ENCODE measurements at places on chromosomes 6 and 20.

- no peak for DNase-seq
These were observed 49.7 kb downstream of the COL11A2 start for GRCh38 chr6:33142501-33143070.

DNA sequence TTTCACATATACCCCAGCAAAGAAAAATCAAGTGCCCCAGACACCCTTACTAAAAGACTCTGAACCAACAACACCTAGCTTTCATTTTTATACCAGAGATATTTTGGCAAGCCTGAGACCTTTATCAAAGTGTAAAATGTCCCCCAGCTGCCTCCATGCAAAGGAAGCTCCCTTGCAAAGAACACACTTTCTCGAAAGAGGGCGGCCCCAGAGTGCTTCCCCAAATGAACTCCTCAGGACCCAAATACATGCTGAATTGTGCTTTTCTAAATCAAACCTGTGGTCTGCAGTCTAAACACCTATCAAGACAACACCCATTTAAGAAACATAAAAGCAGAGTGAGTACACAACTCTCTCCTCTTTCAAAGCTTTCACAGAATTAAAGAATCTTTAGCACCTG, 490 bp downstream of the IPCEF1 start:
- no peak for DNase-seq

- no peak for DNase-seq
These were observed 301.2 kb upstream of the BMP2 start for GRCh38 chr20:6466075-6466810.

DNA sequence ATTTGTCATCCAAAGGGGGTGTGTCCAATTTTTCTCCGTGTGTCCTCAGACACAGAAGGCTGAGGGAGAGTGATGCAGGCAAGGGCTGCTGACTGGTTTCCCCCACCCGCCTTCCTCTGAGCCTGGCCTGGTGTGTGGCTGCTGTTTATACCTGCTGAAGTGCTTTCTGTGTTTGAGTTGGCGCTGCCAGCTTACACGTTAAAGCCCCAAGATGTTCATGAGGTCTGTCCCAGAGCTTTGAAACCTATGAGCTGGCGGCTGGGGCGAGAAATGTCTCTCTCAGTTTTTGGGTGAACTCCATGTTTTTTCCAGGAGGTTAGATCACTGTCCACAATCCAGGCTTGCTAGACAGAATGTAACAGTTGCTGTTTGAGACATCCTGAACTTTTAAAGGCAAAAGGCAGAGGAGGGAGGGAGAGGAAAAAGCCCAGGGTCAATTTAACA, 69.0 kb upstream of the CCN2 start:
- no peak for DNase-seq

DNA sequence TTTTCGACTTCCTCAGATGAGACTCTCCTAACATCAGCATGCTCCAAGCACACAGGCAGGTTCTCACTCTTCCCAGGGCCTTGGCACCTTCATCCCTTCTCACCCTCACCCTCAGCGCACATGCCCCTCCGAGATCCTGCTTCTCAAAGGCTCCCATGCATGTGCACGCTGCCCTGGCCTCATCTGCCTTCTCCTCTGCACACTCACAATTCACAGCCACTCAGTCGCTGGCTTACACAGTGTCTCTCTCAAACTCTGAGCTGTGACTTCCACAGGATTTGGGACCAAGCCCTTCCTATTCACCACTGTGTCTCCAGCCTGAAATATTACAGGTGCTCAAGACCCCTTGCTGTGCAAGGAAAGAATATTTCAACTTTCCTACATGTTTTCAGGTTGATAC, 30.3 kb downstream of the WDR27 start:
- no peak for DNase-seq

DNA sequence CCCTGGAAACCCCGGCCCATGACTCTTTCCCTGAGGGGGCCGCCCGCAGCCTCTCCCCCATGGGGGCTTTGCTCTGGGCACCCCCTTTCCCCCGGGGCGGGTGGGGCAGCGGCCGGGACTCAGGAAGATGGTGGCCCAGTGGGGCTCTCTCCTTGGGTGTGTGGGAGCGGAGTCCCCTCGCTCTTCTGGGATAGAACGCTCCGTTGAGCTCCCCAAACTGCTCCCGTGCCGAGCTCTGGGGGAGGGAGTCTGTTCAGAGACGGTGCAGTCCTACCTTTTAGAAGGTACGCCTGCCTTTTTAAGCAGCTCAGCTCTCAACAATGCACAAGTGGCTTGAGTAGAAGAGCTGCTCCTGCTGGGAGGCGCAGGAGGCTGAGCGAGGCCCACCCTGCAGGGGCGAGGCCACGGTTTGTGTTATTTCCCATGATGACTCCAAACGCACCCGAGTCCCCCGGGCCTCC, 21.7 kb upstream of the BHLHE23 start:
- DNase-seq = no peak

DNA sequence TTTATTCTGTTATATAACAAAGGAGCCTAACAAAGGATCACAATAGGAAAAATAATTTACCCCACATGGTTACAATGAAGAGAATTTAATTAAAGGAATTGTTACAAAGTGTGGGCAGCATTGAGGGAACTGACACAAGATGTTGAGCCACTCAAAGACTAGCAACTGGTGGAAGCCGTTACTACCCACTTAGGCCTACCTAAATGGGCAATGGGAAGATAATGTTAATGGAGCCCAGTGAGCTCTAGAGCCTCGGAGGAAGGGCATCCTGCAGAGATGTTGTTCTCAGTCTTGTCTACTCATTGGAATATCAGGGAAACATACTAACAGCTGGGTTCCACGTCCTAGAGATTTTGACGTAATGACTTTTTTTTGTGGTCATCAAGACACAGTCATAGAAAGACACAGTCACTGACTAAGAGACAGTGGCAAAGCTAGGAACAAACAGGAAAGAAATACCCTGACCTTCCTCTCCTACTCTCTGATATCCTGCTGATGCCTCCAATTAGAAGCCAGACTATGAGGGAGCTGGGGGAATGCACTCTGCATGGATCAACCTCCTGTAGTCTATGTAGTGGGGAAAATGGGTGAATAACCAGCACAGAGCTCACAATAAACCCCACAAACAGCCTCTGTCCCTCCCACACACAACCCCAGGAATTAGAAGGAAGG, 523.8 kb upstream of the FLRT3 start:
- no peak for DNase-seq

DNA sequence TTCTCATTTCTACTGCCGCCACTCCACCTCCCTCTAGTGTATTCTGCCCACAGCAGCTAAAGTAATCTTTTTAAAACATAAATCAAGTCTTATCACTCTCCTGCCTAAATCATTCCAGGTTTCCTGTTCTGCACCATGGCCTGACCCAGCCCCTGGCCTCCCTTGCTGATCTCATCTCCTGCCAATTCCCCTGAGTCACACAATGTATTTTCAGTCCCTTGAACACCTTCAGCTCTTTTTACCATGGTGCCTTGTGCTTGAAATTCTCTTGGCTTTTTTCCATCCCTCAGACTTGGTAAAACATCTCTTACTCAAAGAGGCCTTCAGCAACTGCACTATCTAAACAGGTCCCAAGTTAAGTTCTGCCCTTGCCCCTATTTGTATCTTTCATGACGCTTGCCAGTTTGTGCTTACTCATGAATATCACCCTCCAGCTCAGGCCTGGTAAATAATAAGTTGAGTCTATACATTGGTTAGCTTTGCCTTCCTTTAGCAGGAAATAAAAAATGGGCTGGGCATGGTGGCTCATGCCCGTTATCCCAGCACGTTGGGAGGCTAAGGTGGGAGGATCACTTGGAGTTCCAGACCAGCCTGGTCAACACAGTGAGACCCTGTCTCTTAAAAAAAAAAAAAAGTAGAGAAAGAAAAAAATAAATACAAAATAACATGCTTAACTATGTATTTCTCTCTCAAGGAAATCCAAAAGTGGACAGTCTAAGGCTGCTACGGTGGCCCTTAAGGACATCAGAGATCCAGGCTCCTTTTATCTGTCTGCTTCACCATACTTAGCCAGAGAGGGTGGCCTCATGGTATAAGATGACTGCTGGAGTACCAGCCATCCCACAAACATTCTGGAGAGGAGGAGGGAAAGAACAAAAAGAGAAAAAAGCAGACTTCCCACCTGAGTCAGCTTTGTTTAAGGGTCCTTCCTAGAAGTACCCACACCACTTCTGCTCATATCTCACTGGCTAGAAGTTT, 62.2 kb downstream of the ARFGEF2 start:
- DNase-seq = no peak

DNA sequence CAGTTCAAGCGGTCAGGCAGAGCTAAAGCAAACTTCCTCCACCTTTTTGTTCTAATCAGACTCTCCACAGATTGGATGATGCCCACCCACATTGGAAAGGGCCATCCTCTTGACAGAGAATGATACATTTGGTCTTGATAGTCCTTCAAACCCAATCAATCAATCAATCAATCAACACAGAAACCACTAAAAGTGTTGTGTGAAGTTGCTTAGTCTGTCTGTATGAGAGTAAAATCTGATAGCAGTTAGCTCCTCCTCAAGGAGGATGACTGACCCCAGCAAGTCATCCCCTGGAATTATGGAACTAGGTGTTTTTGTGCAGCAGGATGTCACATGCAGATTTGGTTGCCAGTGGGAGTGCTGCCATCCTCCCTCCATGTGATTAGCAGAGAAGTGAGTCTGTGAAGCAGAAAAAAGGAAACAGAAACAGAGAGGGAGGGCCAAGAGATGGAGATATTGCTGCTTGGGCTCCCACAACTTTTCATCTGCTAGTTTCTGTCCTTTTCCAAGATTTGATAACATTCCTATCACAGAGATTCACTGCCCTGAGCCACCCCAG, 32.0 kb upstream of the SSTR4 start:
- no peak for DNase-seq

DNA sequence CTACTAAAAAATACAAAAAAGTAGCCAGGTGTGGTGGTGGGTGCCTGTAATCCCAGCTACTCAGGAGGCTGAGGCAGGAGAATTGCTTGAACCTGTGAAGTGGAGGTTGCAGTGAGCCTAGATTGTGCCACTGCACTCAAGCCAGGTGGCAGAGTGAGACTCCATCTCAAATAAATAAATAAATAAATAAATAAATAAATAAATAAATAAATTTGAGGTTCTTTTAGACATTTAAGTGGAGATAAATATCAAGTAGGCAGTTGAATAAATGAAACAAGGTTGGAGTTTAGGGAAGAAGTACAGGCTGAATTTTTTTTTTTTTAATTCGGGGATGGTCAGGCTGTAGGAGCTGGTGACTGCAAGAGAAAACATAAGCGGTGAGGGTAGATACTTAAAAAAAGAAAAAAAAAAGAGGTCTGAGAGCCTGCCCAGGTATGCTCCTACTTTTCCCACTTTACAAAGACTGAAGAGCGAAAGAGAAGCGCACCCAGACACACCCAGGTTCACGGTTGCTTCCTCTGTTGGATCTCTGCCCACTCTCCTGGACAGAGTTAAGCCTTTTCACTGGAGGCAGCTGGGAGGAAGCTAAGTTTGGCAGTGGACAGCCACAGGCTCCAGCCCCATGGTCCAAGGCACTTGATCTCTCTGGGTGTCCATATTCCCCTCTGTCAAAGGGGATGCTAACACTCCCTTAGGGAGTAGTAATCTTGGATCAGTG, 100.9 kb upstream of the PRDM1 start:
- DNase-seq = no peak

GRCh38 chr6:11475016-11475415, 62.5 kb upstream of the TMEM170B start:
- DNase-seq = no peak

GRCh38 chr6:157602521-157603295, 220.3 kb upstream of the SNX9 start:
- DNase-seq = no peak

DNA sequence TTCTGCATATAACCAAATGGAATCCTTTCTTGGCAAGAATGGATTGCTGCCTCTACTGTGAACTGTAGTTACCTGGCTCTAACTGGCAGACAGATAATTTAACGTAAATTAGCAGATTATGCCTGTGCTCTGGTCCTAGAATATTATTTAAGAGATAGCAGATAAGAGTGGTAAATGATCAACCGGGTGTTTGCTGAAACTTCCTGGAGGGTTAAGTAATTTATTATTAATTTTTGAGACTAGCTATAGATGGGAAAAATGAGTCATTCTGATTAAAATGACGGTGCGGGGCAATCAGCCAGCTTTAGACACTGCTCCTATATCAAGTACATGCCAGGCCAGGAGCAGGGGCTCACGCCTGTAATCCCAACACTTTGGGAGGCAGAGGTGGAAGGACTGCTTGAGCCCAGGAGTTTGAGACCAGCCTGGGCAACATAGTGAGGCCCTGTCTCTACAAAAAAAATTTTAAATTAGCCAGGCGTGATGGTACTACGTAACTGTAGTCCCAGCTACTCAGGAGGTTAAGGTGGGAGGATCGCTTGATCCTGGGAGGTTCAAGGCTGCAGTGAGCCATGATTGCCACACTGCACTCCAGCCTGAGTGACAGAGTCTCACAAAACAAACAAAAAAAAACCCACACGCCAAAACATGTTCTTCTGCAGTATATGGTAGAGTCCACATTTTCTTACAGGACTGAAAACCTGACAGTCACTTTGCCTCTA, 22.6 kb downstream of the B4GALT5 start:
- no peak for DNase-seq

DNA sequence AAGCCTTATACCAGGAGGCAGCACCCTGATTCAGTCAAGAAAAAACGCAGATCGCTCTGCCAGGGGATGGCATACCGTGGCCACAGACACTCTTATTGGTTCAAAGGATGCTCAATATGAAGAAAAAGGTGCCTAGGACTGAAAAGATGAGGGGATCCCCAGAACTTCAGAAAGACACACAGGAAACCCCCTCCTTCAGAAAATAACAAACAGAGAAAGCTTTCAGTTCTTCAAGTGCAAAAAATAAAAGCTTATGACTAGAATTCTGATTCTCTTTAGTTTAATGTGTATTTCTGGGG, 17.7 kb upstream of the MYB start:
- no peak for DNase-seq

GRCh38 chr6:89843070-89843469, 13.4 kb downstream of the CASP8AP2 start:
- no peak for DNase-seq

DNA sequence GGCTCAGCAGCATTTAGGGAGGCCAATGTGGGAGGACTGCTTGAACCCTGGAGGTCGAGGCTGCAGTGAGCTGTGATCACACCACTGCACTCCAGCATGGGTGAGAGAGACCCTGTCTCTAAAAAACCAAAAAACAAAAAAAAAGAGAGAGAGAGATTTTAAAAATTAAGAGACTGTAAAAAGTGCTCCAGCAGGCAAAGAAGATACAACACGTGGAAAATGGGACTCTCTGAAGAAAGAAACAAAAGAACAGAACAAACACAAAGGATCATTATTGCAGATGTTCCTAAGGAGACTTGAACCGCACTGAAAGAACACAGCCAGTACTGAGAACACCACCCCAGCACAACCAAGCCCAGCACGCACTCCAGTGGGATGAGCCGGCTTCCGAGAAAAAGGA, 74.2 kb downstream of the TAF4 start:
- no peak for DNase-seq

GRCh38 chr6:30066082-30066481, 916 bp upstream of the PPP1R11 start:
- no peak for DNase-seq

All from activated gamma-delta T cell (primary cell).